ENCODE measurements at places on chromosomes 6 and 20. TPM values are rescaled to one million over a fixed set of nuclear protein-coding genes. Genes with fewer than 3 reads are reported as not detected.

The AAR2 gene
- total RNA-seq, result 34.3 TPM

The OPRM1 gene
- total RNA-seq, result not detected

The HLA-DPA1 gene
- 0.89 TPM for total RNA-seq

The PLN gene
- total RNA-seq, result not detected

The ACSS1 gene
- 1.1 TPM for total RNA-seq

The PRL gene
- total RNA-seq, result not detected

The GHRH gene
- total RNA-seq, result not detected

The HDAC2 gene
- total RNA-seq, result 29.4 TPM

The MAD2L1BP gene
- total RNA-seq, result 33.1 TPM

The FOXP4 gene
- total RNA-seq, result 5.4 TPM

The FAM217A gene
- not detected for total RNA-seq

The ENPP5 gene
- total RNA-seq, result not detected

The SMOC2 gene
- not detected for total RNA-seq

The FBXL4 gene
- 15.1 TPM for total RNA-seq

The POM121L2 gene
- total RNA-seq, result not detected

The SNHG17 gene
- 5.4 TPM for total RNA-seq

The CRIP3 gene
- total RNA-seq, result not detected

The VWA7 gene
- 0.54 TPM for total RNA-seq

The ANKRD66 gene
- total RNA-seq, result not detected

The KCNS1 gene
- 0.11 TPM for total RNA-seq

All from GM23248 (cell line).